ENCODE measurements at places on chromosomes 5 and 9. TPM values are rescaled to one million over a fixed set of nuclear protein-coding genes. Genes with fewer than 3 reads are reported as not detected.

GRCh38 chr5:119333421-119333851, 22.4 kb upstream of the TNFAIP8 start:
- DNase-seq, result no peak

- DNase-seq, result no peak
Observed at GRCh38 chr5:179160584-179160983, 100.4 kb downstream of the ZNF354C start.

- no peak for DNase-seq
Observed at GRCh38 chr5:109866051-109866450, 176.3 kb downstream of the MAN2A1 start.

DNA sequence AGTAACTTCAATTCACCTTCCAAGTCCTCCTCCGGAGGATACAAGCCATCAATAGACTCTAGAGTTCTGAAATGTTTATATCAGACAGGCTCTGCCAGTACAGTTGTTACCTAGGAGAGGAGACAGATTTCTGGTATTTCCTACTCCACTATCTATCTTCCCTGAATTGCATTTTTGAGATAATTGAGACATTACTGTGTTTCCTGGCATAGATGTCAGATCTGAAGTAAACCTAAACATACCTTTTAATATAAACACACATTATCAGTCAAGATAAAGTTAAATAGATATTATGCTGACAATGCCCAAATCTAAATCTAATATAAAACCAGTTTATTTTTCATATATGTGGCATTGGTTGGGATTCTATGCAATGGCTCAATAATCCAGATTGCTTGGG, 8.2 kb upstream of the TYRP1 start:
- no peak for DNase-seq

- no peak for DNase-seq
Observed at GRCh38 chr5:178460598-178460997, 129.6 kb downstream of the COL23A1 start.

DNA sequence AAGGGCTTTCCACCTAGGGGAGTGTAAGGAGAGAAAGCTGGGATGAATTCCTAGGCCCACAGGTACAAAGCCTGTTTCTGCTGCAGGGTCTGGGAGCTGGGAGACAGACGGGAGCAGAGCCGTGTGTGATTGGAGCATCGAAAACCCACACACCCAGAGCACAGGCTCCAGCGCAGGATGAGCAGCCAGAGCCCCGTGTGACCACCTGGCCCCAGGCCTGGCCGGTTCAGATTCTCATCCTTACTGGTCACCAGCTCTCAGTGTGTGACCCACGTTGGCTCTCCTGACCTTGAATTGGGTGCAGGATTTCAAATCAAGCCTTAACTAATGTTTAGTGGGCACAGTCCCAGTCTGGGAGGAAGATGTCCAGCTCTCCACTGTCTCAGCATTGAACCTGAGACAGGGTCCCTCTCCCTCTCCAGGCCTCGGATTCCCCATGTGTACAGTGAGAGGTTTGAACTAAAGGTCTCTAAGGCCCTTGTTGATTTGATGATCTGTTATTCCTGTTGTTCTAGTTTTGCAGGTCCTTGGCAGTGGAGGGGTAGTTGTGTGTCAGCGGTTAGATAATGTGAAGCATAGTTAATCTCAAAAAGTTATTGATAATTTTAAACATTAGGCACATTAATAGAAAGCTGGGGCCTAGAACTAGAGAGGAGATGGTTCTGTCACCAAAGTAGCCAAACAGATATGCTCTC, 50.1 kb downstream of the PPARGC1B start:
- DNase-seq, result no peak

GRCh38 chr9:77935974-77936373, 95.6 kb downstream of the GNAQ start:
- no peak for DNase-seq

The TAF11L5 gene
- not detected for total RNA-seq

Measured in pancreas (tissue), 10 donors.